ENCODE measurements at places on chromosomes 6 and 20.

DNA sequence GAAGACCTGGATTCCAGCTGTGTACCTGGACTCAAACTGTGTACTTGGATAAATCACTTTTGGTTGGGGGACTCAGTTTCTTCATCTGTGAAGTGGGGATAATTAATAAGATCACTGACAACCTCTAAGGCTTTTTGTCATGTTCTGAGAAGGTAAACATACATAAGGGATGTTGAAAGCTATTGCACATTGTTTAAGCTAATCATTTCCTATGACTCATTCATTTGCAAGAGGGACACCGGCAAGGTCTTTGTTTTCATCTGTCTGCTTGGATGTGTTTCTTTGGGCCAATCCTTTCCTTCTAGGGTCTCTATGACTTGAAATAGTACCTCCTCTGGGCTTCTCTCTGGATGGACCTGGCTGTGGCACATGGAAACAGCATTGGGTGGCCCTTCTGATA lies 6.8 kb downstream of the PROKR2 start:
- no peak for DNase-seq

GRCh38 chr6:106206905-106207304 lies 118.7 kb downstream of the ATG5 start:
- no peak for DNase-seq

DNA sequence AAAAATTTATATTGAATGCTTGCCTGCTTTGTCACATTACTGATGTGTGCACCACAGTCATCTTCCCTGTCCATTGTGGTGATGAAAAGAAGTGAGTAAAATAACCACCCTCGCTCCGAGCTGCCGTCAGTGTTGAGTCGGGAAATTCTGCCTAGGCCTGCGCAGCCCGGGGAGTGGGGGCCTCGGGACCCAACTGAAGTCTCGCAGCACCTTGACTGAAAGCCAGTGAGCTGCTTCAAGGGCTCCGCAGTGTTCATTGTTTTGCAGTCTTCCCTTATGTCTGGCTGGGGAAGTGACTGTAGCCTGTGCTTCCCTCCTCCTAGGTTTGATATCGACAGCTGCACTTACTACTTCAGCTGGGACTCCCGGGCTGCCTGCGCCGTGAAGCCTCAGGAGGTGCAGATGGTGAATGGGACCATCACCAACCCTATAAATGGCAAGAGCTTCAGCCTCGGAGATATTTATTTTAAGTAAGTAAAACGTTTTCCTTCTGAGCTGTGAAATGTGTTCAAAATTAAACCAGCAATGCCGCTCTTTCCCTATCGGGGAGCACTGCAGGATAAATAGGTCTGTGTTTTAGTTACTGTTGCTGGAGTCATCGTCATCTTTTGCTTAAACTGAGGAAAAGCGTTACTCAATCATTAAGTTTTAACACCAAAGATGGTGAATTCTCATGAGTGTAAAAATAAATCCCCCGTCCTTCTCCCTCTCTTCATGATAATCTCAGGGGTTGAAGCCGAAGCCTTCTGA lies 32.7 kb upstream of the SLC22A1 start:
- DNase-seq = no peak

DNA sequence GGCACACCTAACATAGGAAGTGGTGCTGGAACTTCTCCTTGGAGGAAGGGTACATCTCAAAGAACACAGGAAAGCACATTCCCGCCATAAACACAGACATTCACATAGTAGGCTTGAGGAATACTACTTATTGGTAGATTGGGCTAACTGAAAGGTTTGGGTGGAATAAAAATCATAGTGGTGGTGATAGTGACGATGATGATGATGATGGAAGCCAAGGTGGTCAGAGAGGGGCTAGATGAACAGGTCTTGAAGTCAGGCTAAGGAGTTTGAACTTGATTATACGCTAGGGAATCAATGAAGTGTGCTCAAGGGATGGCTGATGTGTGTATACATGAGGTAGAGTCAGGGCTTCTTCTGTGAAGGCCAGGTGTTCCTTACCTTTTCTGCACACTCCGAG lies 12.0 kb upstream of the PLEKHG1 start:
- DNase-seq = no peak

- DNase-seq = no peak
Observed at GRCh38 chr6:170022291-170022722, 268.6 kb downstream of the DLL1 start.

DNA sequence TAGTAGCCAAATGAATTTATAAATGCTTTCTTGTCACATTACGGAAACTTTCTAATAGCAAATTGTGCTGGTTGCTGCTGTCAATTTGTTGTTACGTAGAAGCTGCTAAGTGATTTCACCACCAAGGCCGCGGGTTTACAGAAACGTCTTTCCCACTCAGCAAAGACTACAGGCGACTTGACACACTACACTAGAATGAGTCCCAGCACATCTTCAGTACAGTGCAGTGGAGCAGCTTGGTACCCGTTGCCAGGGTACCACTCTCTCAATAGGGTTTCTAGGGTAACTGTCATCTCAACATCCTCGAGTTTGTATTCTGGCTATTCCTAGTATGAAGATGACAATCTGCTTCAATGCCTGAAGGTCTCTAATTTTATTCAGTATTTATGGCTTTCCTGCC lies 22.7 kb upstream of the ZDHHC14 start:
- no peak for DNase-seq

- DNase-seq = no peak
Observed at GRCh38 chr6:53230775-53231467, 82.3 kb upstream of the GCM1 start.
